ENCODE measurements at places on chromosomes 4 and X. TPM values are rescaled to one million over a fixed set of nuclear protein-coding genes. Genes with fewer than 3 reads are reported as not detected.

GRCh38 chr4:5561286-5561685 is 147.1 kb downstream of the EVC2 start:
- DNase-seq, result no peak

DNA sequence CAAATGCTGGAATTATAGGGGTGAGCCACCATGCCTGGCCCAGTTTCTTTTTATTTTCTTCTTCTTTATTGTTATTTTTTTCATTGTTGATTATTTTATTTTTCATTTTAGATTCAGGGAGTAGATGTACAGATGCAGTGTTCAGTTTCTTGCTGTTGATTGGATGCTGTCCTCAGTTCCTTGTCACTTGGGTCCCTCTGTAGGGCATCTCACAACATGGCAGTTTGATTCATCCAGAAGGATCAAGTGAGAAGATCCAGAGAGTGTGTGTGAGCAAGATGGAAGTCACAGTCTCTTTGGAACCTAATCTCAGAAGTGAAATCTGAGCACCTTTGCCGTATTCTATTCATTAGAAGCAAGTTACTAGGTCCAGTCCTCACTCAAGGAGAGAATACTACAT is 20.9 kb downstream of the HMGB3 start:
- DNase-seq, result no peak

GRCh38 chr4:117777721-117778120 is 256.6 kb upstream of the NDST3 start:
- no peak for DNase-seq

- DNase-seq, result peak; percentile 33
These were observed at the start of gene HOPX for GRCh38 chr4:56681158-56681852. TSS of gene HOPX (minus strand) at chr4:56681296. CDS start at chr4:56657816, 23,480 bp downstream.

GRCh38 chr4:94334476-94334875 is 8.2 kb downstream of the HPGDS start:
- no peak for DNase-seq

- DNase-seq, result no peak
These were observed 53.8 kb upstream of the HGFAC start for GRCh38 chr4:3387943-3388361.

DNA sequence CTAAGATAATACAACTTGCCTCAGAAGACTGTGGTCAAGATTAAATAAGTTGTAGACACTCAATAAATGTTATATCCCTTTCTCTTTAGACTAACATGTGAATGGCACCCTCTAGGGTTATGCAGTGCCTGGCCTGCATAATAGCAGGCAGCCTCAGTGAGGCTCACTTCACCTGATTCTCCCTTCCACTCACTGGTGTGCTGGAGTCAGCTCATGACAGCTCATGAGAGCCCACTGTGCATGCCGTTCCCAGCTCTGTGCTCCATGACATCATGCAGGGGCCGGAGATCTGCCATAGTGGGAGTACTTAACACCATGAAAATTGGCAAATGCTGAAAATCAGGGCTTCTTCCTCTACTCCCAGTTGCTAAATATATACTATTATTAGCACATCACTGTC is 64.5 kb downstream of the TEC start:
- no peak for DNase-seq

- no peak for DNase-seq
These were observed 24.5 kb upstream of the ASMTL start for GRCh38 chrX:1477229-1477628.

DNA sequence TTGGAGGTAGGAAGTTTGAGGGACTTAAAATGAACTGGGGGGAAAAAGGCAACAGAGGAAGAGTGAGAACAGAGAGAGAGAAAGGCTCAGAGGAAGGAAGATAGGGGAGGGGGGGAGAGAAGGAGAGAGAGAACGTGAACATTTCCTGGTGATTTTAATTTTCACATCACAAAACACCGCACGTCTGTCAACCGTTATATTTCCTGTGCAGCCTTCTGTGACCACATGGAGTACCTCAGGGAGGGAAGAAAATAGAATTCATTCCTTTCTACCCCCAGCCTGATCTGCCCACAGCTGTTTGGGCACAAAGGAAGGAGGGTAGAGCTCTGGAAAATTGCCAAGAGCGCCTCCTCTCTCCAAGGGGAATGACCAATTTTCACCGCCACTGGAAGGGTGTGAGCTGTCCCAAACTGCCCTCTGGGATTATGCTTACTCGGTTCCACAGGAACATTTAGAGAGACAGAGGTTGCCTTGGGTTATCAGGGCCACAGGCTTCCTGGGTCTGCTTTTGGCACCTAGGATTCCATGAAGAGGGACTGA is 135.7 kb upstream of the MAMLD1 start:
- no peak for DNase-seq

- no peak for DNase-seq
These were observed 154.7 kb downstream of the BEND2 start for GRCh38 chrX:18065956-18066355.

The FGF2 gene
- total RNA-seq, result not detected

The SPIN2A gene
- total RNA-seq, result 1.1 TPM

The TMEM271 gene
- not detected for total RNA-seq
